ENCODE measurements at places on chromosomes 16 and 17.

- DNase-seq, result no peak
Observed at GRCh38 chr16:47043970-47044684, 70.7 kb upstream of the DNAJA2 start.

DNA sequence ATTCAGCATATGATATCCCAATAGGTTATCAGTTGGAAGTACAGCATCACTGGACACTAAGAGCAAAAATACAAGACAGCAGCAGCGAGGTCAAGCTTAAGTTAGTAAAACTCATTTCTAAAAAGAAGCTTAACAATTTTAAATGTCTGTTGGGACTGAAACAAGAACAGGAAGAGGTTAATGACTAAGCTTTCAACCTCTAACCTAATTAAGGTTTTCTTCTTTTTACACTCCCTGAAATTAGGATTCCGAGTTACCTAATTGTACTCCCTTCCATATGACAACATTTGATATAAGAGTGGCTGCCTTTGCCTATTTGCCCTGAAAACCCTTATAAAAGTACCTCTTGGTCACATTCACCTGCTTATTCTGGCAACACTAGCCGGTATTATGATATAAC lies 34.3 kb downstream of the CPSF4L start:
- DNase-seq, result no peak

DNA sequence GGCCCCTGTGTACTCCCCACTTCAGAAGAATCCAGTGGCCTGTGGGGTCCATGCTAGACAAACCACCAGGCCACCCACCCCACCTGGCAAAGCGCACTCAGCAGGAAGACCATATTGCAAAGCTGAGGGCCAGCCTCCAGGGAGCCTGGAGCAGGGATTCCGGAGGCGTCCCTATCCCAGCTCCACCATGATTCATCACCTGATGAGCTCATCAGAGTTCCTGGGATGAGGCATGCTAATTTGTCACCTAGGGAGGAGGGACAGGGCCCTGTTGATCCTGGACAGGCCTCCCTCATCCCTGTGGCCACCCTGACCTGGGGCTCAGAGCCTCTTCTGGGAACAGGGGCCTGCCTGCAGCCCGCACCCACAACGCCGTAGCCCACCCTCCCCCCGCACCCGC lies 131.6 kb upstream of the PLCG2 start:
- no peak for DNase-seq

DNA sequence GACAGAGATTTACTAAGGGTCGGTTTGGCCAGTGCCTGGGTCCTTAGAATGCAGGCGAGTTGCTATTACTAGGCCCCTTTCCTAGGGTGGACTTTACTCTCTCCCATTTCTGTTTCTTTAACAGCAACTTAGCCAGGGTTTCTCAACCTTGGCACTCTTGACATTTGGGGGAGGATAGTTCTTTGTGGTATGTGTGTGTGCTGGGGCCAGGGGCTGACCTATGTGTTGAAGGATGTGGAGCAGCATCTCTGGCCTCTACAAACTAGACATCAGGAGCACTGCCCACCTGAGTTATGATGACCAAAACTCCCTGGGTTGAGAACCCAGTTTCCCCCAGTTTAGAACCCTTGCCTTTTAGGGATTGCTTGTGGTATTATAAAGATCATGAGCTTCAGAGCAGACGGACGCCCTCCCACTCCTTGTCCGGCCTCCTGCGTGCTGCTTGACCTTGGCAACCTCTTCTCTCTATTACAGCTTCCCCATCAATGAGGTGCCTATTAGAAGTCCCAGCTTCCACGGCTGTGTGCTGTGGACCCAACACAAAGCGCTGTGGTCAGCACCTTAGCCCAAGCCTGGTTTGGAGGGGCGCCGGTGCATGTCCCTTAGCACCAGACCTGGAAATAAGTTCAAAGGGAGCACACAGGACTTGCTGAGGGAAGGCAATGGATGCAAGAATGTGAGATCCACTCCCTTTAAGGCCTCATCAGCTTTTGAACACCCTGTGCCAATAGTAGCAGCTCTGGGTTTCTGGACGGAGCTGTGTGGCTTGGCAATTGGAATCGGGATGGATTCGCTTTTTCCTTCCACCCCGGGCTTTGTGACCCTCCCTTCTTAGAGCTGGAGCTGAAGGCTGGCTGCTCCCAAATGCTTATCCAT lies 239.2 kb upstream of the MAF start:
- no peak for DNase-seq

DNA sequence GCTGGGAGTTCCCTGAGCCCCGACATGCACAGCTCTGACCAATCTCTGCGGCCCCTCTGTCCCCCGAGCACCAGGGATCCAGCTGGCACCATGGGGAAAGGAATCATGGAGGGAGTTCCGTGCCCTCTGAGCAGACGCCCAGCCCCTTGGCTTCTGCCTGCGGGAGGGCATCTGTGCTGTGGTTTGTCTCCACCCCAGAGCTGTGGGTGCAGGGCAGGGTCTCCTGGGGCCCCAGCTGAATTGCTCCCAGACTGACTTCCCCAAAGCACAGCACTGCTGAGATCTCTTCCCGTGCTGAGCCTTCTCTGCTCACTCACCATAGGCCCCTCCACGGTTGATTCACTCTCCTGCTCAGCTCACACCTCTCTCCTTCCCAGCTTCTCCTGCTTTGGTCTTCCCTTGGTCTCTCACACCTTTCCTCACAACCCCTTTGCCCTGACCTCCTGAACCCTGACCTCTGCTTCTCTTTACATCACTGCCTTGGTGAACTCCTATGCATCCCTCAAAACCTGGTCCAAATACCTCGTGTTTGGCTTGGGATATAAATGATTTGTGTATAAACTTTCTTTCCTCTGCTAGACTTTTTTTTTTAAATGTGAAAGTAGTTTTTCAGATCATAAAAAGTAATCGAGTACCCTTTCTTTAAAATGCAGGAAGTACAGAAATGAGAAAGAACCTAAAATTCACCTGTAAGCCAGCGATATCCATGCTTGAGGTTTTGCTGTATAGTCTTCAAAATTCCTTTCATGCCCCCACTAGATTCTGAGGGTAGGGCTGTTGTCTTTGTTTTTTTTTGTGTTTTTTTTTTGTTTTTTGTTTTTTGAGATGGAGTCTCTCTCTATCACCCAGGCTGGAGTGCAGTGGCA lies 265.3 kb downstream of the SEC14L1 start:
- DNase-seq, result no peak

DNA sequence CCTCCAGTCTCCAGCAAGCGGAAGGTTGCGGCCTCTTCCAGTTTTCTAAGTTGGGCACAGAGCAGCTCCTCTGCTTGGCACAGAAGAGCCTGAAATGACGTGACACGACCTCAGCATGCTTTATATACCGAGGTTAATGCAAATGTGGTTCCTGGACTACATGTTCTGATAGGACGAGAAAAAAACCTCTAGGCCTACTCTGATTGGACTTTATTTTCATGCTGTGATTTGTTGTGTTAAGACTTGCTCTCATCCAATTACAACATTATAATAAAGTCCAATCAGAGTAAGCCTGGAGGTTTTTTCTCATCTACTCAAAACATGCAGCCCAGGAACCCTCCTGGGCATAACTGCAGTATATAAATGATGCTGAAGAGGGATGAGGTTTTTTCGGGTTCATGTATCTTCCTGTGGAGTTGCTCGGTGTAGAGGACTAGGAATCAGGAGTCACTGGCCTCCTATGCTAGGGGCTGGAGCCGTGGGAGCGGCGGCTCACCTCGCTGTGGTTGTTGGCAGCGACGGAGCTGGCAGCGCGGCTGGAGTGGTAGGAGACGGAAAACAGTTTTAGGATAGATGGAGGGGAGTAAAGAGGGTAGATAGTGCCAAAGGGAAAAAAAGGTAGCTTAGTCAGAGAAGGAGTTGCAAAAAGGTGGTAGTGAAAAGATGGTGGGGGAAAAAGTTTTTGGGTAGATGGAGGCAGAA lies 878.0 kb downstream of the KCNJ18 start:
- no peak for DNase-seq

DNA sequence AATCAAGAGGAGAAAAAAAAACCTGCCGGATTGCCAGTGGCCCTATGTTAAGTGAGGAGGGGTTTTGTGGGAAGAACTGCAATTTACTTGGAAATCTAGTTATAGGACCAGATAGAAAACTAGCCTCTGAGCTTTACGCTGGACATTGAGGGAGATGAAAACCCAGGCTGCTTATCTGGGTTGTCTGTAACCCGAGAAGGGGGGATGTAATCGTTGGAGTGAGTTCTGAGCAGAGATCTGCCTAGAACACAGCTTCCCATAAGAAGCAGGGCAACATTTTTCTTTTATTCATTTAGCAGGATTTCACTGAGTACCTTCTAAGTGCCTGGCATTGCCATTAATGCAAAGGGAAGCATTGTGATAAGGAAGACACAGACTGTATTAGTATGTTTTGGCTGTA lies 70.6 kb downstream of the KATNIP start:
- no peak for DNase-seq

GRCh38 chr16:87698676-87699199 lies 67.0 kb downstream of the KLHDC4 start:
- DNase-seq, result no peak

DNA sequence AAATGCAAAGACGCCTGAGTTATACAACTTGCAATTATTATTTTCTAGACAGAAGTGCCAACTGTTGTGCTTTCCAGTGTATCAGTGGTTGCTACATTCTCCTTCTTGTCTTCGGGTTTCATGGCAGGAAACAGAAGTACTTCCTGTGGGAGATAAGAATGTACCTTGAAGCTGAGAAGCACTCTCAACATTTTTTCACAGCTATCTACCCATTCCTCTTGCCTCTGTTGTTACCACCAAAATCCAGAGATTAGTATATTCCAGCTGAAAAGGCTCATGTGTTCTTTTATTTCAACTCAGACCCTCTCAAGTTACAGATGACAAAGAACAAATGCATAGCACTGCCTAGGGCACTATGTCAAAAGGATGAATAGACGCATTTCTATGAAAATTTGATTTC lies 4.8 kb upstream of the ADAT1 start:
- no peak for DNase-seq

DNA sequence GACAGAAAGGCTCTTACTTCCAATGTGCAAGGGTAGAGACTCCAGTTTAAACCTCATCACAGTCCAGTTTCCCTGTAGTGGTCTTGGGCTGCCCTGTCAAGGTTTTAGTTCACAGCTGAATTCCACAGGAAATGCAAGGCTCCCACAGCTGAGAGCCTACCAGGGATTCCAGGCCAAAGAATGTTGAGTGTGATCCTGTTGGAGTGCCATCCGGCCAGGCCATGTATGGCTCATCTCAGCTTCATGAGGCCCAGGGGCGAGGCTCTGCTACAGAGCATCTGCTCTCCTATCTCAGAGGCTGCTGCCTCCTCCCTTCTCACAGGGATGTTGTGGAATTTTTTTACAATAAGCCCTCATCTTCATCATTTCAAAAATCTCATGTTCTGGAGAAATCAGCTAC lies 239.8 kb upstream of the CCL2 start:
- DNase-seq, result no peak

DNA sequence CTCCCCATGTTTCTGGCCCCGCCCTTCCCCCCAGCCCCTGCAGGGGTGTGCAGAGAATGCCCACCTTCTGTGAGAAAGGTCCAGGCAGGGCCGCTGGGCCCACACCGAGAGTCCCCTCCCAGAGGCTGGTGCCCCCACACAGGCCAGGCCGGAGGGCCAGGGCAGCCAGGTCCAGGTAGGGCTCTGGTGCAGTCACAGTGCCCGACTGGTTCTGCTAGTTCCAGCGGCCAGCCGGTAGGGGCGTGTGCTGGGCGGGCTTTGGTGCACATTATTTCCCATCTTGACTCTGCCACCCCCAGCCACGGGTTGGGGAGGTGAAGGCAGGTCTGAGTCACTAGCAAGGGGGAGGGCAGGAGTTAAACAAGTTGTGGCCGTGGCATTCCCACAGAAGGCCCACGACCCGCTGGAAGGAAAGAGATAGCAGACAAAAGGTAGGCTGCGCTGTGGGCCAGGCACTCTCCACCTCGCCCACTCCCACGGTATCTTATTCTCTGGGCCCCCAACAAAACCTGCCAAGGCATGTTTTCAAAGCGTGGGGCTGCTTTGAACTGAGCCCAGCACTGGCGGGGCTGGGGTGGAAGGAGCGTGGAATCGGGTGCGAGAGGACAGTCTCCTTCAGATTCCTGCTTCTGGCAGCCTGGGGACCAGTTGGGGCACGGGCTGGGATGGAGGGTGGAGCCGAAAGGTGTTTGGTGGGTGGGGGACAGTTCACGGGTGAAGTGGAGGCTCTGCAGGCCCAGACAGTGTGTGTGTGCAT lies 1.9 kb downstream of the EPN3 start:
- no peak for DNase-seq

GRCh38 chr17:44829523-44830358 lies at the start of gene GJC1:
Gene GJC1 (minus strand): TSS chr17:44830287. CDS start chr17:44805817, 24,470 bp downstream.
- no peak for DNase-seq

GRCh38 chr17:9095390-9095789 lies 74.1 kb downstream of the NTN1 start:
- DNase-seq, result no peak

GRCh38 chr17:81693509-81694210 lies 9.5 kb upstream of the MRPL12 start:
- DNase-seq, result no peak

- DNase-seq, result no peak
Observed at GRCh38 chr16:81238296-81239011, at the start of gene BCO1. Gene BCO1 (plus strand): TSS chr16:81238689. CDS start chr16:81238909, 220 bp downstream.

DNA sequence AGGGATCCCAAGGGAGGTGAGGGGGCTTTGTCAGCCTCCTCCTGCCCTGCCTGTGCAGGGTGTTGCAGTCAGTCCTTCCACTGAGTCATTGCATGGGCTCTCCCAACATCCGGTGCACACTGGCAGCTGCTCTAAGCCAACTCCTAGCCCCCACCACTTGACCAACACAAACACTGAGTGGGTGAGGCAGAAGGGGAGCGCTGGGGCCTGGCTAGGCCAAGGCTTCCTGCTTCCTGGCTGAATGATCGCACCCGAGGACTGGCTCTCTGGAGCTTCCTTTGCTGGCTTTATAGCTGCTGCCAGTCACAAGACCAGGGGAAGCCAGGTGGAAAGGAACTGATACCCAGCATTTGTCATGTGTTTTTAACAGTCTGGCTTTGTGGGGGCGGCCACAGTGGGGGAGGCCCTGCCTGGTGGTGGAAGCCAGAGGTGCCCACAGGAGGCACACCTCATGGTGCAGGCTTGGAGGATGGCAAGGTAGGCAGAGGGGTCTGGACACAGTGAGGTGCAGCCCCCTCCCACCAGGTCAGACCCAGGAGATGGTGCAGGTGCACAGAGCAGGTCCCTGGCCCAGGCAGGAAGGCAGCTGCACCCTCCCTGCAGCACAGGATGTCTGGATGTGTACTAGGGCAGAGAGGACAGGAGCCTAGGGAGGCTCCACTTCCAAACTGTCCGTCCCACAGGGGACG lies 6.8 kb downstream of the MPG start:
- peak; percentile 20 for DNase-seq

GRCh38 chr17:66655861-66656260 lies 179.1 kb upstream of the CACNG5 start:
- no peak for DNase-seq
